ENCODE measurements at places on chromosomes 11 and 22. TPM values are rescaled to one million over a fixed set of nuclear protein-coding genes. Genes with fewer than 3 reads are reported as not detected.

APOL4 gene
- total RNA-seq, result 7.0 TPM

GRCh38 chr11:59102259-59102765 is 4.7 kb upstream of the FAM111B start:
- peak; percentile 69 for DNase-seq

FAM180B gene
- total RNA-seq, result 1.7 TPM

DNA sequence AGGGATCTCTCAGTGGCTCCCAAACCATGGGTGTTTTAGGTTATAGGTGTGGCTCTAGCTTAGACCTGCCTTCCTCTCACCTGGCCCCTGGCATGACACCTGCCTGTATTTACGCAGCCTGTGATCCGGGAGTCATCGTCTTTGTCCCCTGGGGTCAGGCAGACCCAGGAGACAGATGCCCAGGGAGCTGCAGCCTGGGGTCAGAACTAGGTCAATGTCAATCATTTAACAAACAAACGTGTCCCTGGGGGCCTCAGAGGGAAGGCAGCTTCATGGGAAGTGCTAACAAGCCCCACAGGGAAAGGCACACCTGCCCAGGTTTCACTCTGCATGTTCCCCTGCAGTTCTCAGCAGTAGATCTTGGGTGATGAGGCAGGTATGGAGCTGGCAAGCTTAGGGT is 12.0 kb downstream of the BACE1-AS start:
- no peak for DNase-seq

ANGPTL5 gene
- 1.3 TPM for total RNA-seq

DNA sequence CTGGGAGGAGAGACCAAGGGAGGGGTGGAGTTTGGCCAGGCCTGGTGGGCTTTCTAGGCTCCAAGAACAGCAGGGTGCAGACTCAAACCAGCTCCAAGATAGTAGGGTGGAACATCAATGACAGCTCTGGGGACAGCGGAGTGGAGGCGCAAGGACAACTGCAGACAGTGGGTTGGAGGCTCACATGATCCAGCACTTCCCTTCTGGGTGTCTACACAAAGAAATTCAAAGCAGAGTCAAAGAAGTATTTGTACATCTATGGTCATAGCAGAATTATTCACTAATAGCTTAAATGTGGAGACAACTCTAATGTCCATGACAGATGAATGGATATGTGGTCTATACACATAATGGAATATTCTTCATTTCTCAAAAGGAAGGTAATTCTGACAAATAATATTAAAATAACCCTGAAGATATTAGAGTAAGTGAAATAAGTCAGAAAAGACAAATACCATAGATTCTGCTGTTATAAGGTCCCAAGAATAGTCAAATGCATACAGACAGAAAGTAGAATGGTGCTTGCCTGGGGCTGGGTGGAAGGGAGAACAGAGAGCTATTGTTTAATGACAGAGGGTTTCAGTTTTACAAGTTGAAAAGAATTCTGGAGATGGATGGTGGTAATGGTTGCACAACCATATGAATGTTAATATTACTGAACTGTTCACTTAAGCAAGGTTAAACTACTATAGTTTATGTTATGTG is 5.5 kb upstream of the GAB4 start:
- no peak for DNase-seq

GRCh38 chr11:70608568-70609470 is 210.5 kb downstream of the CTTN start:
- no peak for DNase-seq

FBLN1 gene
- total RNA-seq, result 500 TPM

GRCh38 chr22:48757581-48757980 is 1070.1 kb downstream of the BRD1 start:
- DNase-seq, result no peak

DNA sequence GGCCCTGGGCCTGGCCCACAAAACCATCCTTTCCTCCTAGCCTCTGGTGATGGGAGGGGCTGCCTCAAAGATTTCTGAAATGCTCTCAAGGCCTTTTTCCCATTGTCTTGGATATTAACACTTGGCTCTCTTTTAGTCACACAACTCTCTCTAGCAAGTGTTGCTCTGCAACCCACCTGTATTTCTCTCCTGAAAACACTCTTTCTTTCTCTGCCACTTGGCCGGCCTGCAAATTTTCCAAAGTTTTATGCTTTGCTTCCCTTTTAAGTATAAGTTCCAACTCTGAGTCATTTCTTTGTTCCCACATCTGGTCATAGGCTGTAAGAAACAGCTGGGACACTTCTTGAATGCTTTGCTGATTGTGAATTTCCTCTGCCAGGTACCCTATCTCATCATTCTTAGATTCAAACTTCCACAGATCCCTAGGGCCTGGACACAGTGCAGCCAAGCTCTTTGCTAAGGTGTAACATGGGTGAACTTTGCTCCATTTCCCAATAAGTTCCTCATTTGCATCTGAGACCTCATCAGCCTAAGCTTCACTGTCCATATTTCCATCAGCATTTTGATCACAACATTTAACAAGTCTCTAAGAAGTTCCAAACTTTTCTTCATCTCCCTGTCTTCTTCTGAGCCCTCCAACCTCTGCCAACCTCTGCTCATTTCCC is 93.8 kb downstream of the TRIM29 start:
- no peak for DNase-seq

CARD18 gene
- not detected for total RNA-seq

- peak; percentile 71 for DNase-seq
Measured at GRCh38 chr11:1227551-1228100, 4.8 kb downstream of the MUC5B start.

DNA sequence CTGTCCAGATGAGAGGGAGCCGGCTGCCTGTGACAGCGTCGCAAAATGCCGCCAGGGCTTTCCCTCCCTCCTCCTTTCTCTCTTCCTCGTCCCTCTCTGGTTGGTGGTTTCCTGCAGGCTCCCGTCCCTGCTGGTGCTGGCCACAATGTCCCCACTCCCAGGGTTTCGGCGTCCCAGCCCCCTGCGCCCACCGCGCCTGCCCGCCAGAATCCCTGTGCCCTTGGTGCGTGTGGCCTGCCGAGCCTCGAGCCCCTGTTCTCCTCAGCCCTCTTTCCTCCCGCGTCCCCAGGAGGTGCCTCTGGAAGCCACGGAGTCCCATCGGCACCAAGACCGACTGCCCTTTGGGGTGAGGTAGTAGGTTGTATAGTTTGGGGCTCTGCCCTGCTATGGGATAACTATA is 37.9 kb upstream of the PPARA start:
- DNase-seq, result no peak

KRTAP5-7 gene
- total RNA-seq, result 0.63 TPM

OR4D5 gene
- not detected for total RNA-seq

GRCh38 chr11:56846631-56847576 is 98.4 kb upstream of the OR9G4 start:
- no peak for DNase-seq

LGR4 gene
- 23.6 TPM for total RNA-seq

- no peak for DNase-seq
Measured at GRCh38 chr22:24232725-24233124, 12.2 kb downstream of the GGT5 start.

DNA sequence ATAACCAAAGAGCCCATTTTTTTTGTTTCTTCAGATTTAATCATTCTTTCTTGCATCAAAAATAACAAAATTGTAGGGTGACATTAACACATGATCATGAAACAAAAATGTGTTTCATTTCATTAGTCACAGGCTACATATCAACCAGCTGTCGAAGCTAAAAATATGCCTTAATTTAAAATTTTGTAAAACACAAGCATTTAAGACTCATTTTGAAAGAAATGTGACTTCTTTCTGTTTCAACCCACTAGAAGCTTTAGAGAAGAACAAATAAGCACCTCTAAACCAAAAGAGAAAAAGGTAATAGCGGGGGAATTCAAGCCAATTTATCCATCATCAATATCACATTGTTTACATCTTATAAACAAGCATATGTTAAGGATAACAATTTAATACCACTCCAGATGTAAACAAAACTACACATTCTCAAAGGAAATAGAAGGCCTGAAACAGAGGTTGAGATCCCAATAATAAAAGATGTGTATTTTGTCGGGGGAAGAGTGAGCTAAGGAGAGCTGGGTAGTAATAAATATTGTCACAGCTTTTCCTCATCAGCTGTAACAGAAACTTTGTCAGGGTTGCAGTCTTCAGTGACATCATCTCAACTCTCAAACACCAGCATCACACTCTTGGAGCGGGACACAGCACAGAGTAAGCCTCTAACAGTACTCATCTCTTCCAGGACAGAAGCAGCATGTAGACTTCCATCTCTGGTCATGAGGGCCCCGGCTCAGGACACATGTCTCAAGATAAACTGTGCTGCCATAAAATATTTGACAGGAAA is 42.0 kb downstream of the ALG9 start:
- no peak for DNase-seq

GRCh38 chr22:25025491-25026400 is 73.2 kb downstream of the KIAA1671 start:
- no peak for DNase-seq

GRCh38 chr11:78533399-78533798 is 41.3 kb downstream of the NARS2 start:
- DNase-seq, result no peak

DNA sequence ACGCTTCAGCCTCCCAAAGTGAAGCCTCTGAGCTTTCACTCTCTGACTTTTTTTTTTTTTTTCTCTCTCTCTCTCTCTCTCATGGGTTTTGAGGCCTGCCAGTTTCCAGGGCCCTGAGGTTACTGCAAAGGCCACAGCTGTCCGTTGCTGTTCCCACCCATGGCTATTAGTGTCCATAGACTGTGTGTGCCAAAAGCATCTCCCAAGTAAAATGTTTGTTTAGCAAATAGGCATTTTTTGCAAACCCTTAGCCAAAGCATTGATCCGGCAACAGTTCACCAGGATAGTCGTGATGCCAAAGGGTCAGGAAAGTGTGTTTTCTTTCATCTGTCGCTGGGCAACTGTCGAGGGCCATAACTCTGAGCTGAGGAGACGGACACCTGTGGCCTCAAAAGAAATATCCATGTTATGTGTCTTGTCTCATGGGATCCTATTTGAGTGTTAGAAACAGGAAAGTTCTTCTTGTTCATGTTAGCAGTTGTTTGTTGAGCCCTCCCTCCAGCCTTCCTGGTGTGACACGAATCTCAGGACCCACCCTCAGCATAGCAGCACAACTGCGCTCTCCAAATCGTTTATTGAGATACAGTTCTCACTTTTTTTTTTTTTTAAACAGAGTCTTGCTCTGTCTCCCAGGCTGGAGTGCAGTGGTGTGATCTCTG is 18.4 kb downstream of the FADS2 start:
- no peak for DNase-seq

- no peak for DNase-seq
Measured at GRCh38 chr11:100732949-100733348, 45.9 kb downstream of the ARHGAP42 start.

PARVG gene
- total RNA-seq, result 29.7 TPM

- no peak for DNase-seq
Measured at GRCh38 chr11:10502770-10503169, 38.2 kb downstream of the RNF141 start.

DNA sequence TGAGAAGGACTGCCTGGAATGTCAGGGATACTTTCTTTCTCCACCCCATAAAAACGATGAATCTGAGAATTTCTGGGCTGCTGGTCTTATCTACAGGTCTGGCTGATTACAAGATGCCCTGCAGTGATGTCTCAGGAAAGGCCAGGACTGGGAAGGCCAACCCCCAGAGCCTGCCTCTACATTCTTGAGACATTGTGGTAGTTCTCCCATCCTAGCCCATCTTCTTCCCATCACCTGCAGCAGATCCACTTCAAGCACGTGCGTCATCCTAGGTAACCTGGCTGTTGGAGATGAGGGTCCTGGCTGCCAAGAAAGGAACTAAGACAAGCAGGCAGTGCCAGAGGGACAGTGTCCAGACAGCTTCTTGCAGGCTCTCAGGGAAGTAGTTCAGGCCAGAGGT is 44.1 kb upstream of the E2F8 start:
- no peak for DNase-seq

Data from aorta (tissue), 5 donors.